Caudate nucleus (tissue), 63 donors: ENCODE measurements at places on chromosomes 11 and 22.

DNA sequence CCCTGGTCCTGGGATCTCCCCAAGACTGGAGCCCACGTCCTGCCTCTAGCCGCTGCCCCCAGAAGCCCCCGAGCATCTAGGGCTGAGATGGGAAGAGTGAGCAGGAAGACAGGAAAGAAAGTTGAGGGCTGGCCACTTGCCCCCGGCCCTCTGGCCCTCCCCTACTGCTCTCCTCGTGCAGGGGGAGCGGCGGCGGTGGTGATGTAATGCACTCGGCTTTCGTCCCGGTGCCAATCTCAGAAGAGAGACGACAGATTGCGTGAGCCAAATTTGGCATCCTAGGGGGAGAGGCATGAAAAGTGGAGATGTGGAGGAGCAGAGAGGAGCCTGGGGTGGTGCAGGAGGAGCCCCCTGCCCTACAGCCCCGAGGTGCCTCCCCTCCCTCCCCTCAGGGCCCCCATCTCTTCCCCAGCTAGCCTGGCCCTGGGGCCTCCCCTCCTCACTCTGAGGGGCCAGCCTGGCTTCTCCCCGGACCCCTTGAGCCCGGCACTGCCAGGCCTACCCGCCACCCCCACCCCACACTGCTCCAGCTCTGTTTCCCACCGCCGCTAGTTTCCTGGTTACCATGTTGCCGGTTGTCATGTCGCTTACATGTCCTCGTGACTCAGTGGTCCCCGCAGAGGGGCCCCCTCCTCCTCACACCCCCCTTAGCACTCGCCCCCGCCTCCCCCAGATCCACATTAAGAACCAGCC is 2.5 kb downstream of the KCNJ4 start:
- peak; percentile 43 for DNase-seq

- DNase-seq, result no peak
Measured at GRCh38 chr11:119791701-119792151, 62.7 kb upstream of the NECTIN1 start.

DNA sequence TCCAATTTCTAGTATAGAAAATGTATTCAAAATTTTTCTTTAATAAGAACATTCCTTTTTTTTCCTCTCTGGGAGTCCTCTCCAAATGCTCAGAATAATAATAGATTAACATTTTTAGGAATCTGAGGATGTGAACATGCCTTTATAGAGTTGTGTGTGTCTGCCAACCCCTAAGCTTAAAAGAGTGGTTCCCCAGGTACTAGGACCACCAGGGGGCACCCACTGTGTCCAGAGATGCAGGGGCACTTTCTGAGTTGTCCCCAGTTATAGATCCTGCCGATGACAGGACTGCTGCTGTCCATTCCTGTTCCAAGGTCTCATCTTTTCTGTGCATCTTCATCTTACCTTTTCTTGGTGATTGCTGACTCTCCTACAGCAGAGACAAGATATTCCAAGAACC is 27.0 kb upstream of the MICAL2 start:
- DNase-seq, result no peak

- no peak for DNase-seq
Measured at GRCh38 chr22:39325392-39325932, 6.0 kb upstream of the RPL3 start.

DNA sequence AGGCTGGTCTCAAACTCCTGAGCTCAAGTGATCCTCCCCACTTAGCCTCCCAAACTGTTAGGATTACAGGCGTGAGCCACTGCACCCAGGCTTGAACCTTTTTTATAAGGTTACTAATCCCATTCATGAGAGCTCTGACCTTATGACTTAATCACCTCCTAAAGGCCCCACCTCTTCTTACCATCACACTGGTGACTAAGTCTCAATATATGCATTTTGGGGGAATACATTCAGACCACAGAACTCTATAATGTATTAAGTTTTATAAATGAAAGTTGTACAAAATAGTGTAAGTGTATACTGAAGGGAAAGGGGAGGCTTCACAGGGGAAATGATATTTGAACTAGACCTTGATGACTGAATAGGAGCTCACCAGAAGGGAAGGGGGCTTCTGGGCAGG is 28.4 kb upstream of the RBFOX2 start:
- DNase-seq, result no peak

- no peak for DNase-seq
Measured at GRCh38 chr11:32893093-32893342, 407 bp downstream of the QSER1 start.

- no peak for DNase-seq
Measured at GRCh38 chr11:104962852-104963251, 5.5 kb downstream of the CASP4 start.

DNA sequence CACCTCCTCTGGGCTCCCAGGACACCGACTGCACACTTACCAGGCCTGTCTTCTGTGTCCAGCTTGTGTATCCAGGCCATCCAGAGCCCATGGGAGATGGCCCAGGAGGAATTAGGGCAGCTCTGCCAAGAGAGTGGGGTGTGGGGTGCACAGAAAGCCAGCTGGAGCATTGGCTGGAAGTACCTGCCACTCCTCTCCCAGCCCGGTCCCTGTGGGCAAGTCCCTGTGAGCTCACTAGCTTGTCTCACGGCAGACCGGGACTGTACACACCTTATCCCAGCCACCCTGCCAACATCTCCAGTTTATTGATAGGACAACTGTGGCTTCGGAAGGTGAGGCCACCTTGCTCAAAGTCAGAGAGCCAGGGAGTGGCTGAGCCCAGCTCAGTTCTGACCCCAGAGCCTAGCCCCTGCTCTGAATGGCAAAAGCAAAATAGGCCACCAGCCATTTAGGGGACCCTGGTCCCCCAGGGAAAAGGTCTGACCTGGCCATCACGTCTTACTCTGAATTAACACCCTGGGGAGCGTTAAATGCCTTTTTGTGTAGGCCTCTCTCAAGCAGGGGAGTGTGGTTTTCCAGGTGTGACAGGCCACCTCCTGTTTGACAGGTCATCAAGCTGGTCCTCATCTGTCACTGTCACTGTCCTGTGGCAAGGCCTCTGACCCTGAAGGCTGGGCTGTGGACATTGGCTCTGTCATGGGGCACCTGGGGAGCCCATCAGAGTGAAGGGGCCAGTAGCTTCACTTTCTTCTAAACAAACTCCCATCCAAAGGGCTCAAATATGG is 15.1 kb downstream of the UQCR10 start:
- DNase-seq, result no peak

DNA sequence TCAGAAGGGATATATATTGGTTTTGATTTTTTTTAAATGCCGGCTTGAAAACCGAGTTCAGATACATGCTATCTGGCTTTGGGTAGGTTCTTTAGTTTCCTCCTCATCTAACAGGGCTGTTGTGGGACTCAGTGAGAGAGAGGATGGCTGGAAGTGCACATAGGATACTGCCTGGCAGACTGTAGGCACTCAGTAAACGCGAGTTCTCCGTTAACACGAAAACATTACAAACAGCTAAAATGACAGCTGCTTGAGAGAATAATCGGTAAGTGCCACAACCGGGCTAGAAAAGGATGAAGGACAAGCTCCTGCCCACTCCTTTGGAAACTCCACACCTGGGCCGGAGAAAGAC is 369 bp downstream of the XRRA1 start:
- no peak for DNase-seq

DNA sequence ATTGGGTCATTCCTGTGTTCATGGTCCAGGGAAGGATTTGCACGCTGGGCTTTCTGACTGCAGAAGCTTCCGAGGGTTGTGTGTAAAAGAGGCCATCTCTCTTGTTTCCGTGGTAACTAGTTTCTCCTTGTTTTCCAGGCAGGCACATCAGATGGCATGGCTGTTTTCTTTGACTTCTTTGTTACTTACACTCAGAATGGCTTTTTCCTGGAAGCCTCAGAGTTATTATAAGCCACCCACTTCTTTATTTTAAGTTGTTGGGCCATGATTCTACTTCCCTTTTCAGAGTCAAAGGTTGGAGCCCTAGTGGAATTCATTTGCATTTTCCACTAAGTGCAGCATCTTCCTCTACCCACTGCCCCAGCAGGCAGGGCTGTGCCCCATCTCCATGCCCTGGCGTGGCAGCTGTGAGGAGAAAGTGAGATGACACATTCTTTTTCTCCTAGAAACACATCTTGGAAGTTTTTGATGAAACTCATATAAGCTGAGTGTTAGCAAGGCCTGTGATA is 94.9 kb downstream of the PRR5L start:
- DNase-seq, result no peak

DNA sequence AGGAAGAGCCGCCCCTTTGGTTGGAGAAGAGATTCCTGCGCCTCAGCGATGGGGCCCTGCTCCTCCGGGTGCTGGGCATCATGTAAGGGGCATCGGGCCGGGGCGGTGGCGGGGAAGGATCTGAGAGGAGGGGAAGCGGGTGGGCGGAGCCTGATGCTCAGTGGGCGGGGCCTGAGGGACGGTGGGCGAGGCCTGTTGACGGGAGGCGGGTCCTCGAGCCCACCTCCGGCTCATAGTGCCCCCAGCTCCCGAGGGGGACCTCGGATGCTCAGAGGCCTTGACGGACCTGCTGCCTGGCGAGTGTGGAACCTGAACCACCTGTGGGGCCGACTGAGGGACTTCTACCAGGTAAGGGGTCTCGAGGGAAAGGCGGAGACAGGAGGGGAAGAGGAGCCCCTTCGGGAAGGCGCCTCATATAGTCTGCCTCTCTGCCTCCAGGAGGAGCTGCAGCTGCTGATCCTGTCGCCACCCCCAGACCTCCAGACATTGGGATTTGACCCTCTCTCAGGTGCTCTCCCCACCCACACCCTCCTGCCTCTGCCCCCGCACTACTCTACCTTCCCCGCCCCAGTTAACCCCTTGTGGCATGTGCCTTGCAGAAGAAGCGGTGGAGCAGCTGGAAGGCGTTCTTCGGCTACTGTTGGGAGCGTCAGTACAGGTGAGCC is 799 bp downstream of the CCDC88B start:
- no peak for DNase-seq

GRCh38 chr11:123231256-123231655 is 36.2 kb upstream of the CLMP start:
- no peak for DNase-seq

DNA sequence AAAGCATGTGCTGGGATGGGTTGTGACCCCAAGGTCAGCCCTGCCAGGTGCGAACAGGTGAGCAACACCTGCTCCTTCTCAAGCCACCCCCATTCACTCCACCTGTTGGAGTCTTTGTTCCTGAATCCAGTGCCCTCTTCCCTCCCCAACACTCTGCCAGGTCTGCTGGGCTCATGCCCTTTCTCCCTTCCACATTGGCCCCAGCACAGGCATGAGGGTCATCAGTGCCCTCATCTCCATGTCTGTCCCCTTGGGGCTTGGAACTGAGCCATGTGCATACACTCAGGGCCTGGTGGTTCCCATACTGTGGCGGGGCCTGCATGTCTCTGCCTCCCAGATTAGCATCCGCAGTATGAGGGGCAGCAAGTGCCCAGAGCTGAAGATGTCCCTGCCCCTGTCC is 19.1 kb downstream of the RFPL2 start:
- DNase-seq, result no peak

DNA sequence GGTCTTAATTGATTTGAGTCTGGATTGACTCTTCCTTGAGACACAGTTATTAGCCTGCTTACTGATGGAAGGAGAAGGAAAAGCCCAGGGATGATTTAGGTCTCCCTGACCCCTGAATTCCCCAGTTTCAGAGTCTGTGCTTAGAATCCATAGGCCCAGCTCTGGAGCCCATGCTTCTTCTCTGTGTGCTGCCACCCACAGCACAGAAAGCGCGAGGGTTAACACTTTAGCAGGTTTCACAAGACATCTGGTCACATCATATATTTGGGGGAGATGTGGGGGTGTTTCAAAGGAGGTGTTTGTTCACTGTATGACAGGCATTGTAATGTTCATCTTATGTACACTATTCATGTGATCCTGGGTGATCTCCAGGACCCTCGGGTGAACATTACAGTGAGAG is 107.0 kb downstream of the PPP6R3 start:
- no peak for DNase-seq

DNA sequence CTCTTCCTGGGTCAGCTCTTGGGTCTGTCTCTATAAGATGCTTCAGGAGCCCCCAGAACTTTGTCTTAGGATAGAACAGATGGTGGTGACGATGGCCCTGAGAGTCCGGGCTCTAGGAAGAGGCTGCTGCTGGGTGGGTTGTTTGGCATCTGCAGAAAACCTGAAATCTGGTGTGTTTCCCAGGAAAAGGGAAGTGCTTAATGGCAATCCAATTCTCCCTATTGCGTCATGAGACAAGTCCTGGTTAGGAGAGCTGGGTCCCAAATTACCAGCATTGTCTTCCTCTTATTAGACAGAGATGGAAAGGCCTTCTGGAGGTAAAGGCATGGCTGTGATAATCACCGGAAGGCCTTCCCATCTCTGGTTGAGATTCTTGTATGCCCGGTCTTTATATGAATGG is 48.9 kb upstream of the GRAMD1B start:
- no peak for DNase-seq
